IPS DF 6.9 (cell line): ENCODE measurements at places on chromosomes 6 and 20.

GRCh38 chr6:158991017-158991723 lies 8.8 kb downstream of the RSPH3 start:
- H3K27me3 ChIP-seq = no peaks in the 10 kb centered on the region
- no peaks in the 10 kb centered on the region for H3K4me1 ChIP-seq
- H3K4me3 ChIP-seq = no peak overlapping the region
- no peak overlapping the region for H3K27ac ChIP-seq

DNA sequence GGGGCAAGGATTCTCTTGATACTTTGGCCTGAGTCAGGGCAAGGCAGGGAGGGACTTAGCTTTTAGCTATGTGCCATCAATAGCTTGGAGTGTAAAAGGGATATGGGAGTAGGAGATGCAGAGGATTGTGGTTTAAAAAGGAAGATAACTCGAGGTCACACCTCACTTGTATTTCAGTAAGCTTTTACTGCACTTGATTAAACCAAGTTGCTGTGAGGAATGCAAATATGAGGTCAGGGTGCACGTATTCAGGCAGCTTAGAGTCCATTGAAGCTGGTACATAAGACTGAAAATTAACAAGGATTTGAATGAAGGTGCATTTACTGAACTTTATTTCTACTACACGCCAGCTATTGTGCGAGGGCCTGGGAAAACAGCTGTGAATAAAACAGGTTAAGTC lies 32.1 kb downstream of the DSTN start:
- no peaks in the 10 kb centered on the region for H3K36me3 ChIP-seq
- no peak overlapping the region for H3K27ac ChIP-seq
- H3K27me3 ChIP-seq = no peaks in the 10 kb centered on the region
- H3K4me3 ChIP-seq = no peak overlapping the region
- no peak for DNase-seq

DNA sequence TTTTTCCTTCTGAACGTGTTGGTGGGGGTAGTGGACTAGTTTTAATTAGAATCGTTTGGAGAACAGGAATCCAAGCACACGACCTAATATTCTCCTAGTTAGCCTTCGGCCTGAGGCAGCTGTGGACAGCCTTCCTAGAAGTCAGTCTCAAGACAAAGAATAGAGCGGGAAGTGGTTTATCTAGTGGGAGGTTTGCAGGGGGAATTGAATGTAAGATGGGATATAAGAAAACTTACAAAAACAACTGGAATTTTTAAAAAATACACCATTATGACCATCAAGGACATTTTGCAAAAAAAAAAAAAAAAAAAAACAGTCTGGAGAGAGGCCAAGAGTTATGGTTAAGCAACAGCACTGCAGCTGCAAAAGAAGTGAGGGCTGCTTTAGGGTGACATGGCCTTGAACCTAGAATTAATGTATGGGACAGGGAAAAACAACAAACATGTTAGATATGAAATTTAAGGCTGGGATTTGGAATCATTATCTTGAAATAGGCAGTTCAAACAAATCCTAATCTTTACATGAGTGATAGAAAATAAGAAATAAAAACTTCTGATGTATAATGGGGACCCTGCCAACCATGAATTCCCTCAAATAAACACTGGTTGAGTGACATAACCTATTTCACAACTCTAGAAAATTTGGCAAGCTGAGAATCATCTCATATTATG lies 40.2 kb downstream of the PLAGL1 start:
- H3K4me3 ChIP-seq = no peak overlapping the region
- H3K4me1 ChIP-seq = peaks cover 10% of the 10 kb centered on the region
- peaks cover 84% of the 10 kb centered on the region for H3K27me3 ChIP-seq
- no peak overlapping the region for H3K27ac ChIP-seq
- DNase-seq = no peak
- H3K36me3 ChIP-seq = no peaks in the 10 kb centered on the region

GRCh38 chr20:17731233-17731632 lies 31.5 kb downstream of the BANF2 start:
- H3K4me1 ChIP-seq = no peaks in the 10 kb centered on the region
- H3K27me3 ChIP-seq = no peaks in the 10 kb centered on the region
- no peak for DNase-seq
- no peaks in the 10 kb centered on the region for H3K36me3 ChIP-seq
- no peak overlapping the region for H3K4me3 ChIP-seq
- no peak overlapping the region for H3K27ac ChIP-seq

GRCh38 chr6:121940728-121941127 lies 458.7 kb upstream of the HSF2 start:
- no peaks in the 10 kb centered on the region; the same call in 1 of the 2 replicates for H3K36me3 ChIP-seq
- no peaks in the 10 kb centered on the region for H3K4me1 ChIP-seq
- H3K4me3 ChIP-seq = no peak overlapping the region
- H3K27me3 ChIP-seq = no peaks in the 10 kb centered on the region
- no peak for DNase-seq
- no peak overlapping the region for H3K27ac ChIP-seq

GRCh38 chr6:44733126-44733525 lies 345.6 kb downstream of the CDC5L start:
- no peaks in the 10 kb centered on the region for H3K27me3 ChIP-seq
- H3K4me3 ChIP-seq = no peak overlapping the region
- H3K27ac ChIP-seq = no peak overlapping the region
- no peak for DNase-seq

DNA sequence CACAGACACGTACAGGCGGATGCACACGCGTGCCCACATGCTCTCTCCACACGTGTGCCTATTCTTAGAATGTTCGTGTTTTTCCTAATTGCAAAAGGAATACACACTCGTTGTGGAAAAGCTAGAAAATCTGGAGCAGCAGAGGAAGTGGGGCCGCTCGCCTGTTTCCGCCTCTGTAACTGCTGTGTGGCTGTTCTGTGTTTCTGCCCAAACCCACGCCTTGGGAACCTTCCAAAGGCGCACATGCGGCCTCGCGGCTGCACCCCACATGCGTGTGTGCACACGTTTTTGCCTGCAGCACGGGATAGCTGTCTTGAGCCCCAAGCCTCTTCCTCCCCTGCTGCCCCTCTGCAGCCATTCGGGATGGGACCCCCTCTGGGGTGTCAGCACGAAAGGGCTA lies 12.2 kb downstream of the SLC17A9 start:
- DNase-seq = no peak
- H3K4me3 ChIP-seq = no peak overlapping the region

DNA sequence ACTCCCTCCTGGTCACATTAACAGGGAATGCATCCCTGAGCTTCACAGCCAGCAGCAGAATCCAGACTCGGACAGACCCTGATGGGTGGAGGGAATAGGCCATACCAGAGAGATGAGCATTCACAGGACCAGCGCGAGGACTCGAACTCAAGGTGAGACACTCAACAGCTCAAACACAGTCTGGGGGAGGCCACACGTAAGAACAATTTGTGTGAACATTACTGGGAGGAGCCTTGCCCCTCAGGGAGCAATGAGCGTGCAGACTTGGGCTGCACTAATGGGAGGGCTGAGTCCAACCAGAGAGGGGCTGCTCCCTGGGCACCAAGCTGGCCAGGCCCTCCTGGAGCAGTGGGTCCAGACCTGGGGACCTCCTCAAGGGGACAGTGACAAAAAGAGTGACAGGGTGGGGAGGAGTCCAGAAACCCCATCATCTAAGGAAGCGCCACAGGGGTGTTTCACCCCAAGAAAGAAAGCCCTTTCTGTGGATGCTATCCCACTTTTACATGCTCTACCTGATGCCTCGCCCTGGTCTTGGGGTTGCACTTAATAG lies 118.4 kb downstream of the MRPL14 start:
- peaks cover 2% of the 10 kb centered on the region; the same call in 1 of the 2 replicates for H3K36me3 ChIP-seq
- DNase-seq = no peak
- peaks cover 7% of the 10 kb centered on the region for H3K4me1 ChIP-seq
- no peak overlapping the region for H3K27ac ChIP-seq
- H3K4me3 ChIP-seq = no peak overlapping the region

DNA sequence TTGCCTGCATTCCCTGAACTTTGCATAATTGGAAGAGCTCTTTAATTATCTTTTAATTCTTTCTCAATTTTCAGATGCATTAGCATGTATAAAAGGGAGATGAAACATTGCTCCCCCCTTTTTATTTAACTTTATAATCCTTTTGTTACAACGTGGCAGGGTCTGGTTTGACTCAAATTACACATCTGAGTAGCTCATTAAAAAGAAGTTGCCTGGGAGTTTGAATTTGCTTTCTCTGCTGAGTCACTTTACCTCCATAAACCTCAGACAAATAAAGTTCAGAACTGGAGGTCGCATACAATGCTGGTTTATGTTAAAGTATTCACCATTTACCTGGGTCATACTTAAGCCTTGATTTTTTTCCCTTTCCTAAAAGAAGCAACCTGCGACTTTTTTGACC lies 495.2 kb downstream of the PREX1 start:
- no peak overlapping the region for H3K27ac ChIP-seq
- no peaks in the 10 kb centered on the region for H3K4me1 ChIP-seq
- H3K4me3 ChIP-seq = no peak overlapping the region
- H3K36me3 ChIP-seq = no peaks in the 10 kb centered on the region
- no peaks in the 10 kb centered on the region for H3K27me3 ChIP-seq

DNA sequence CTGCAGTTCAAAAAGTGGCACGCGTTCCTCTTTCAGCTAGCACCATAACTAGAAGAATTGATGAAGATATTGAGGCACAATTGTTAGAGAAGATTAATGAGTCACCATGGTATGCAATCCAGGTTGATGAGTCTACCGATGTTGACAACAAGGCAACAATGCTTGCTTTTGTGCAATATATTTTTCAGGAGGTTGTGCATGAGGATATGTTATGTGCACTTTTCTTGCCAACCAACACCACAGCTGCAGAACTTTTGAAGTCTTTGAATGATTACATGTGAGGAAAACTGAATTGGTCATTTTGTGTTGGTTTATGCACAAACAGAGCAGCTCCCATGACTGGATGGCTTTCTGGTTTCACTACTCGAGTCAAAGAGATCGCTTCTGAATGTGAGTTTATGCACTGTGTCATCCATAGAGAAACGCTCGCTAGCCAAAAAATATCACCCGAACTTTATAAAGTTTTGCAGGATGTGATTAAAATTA lies 129.3 kb upstream of the SLC24A3 start:
- H3K4me3 ChIP-seq = no peak overlapping the region
- DNase-seq = no peak
- no peaks in the 10 kb centered on the region for H3K4me1 ChIP-seq
- no peak overlapping the region for H3K27ac ChIP-seq

DNA sequence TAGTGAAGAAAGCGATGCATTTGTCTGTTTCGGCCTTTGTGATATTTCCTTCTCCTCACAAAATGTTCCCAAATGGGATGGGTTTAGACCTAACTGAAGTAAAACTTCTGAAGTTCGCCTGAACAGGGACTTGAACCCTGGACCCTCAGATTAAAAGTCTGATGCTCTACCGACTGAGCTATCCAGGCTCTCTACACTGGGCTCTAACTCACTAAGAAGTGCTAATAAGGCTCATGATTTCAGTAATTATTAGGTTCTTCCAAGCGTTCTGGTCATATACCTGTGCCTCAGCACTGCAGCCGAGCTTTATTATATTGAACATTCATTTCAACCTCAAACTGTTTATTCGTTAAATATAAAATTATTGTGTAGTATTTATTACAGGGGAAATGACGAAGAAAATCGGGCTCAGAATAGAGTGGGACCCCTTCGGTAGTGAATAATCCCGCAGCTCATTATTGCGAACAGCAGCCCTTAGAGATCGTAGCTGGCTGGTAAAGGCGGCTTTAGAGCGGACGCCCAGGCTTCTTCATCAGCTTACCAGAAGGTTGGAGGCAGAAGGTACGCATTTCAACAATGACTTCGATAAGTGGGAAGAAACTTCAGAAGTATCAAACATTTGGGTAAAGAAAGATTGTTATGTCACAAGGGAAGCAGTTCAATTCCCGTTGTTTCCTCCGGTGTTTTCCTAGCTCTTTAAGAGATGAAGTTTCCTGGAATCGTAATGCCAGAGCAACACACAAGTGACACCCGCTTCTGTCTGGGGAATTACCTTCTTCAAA lies 119.0 kb upstream of the ZNF184 start:
- H3K4me3 ChIP-seq = peak overlapping the region; percentile 57
- no peaks in the 10 kb centered on the region for H3K27me3 ChIP-seq
- H3K27ac ChIP-seq = no peak overlapping the region
- H3K4me1 ChIP-seq = no peaks in the 10 kb centered on the region
- DNase-seq = no peak

- no peaks in the 10 kb centered on the region for H3K36me3 ChIP-seq
- DNase-seq = no peak
- H3K27me3 ChIP-seq = no peaks in the 10 kb centered on the region
- H3K4me3 ChIP-seq = no peak overlapping the region
Observed at GRCh38 chr6:38404900-38405556, 234.7 kb downstream of the BTBD9 start.

GRCh38 chr6:136063096-136063495 lies 187.0 kb downstream of the MTFR2 start:
- DNase-seq = no peak
- no peak overlapping the region for H3K4me3 ChIP-seq
- no peaks in the 10 kb centered on the region for H3K36me3 ChIP-seq
- H3K4me1 ChIP-seq = peaks cover 1% of the 10 kb centered on the region; the same call in 1 of the 2 replicates
- no peak overlapping the region for H3K27ac ChIP-seq

DNA sequence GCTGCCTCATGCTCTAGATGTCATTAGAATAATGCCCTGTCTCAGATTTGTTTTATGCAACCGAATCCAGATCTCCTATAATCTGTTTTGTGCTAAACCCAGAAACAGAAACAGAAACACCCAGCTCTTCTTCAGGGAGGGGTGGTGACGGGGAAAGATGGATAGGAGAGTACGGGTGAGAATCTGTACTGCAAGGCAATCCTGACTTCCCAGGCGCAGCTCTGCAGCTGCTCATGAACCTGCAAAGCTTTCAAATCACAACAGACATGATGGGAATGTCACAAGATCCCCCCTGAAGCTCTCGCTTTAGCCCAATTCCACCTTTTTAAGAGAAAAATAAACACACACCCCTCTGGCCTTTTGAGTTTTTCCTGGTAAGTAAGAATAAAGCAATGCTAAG lies 71.5 kb downstream of the PPP1R3G start:
- no peaks in the 10 kb centered on the region for H3K4me1 ChIP-seq
- no peak overlapping the region for H3K27ac ChIP-seq
- DNase-seq = no peak
- H3K27me3 ChIP-seq = no peaks in the 10 kb centered on the region

DNA sequence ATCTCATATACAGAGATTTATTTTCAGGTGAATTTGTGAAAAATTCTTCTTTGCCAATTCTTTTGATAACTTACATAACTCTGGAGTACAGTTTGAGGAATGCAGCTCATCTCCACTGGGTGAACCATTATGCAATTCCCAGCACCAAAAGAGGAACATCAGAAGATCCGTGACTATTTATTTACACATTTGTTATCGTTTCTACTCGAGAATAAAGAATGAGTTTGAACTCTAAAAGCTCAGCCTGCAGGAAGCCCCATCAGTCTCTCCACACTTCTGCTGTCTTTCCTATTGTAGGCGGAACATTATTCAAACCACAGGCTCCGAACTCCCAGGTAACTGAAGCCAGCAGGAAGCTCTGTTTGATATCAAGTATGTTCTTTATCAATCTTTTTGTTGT lies 95.9 kb upstream of the IFNGR1 start:
- DNase-seq = no peak
- H3K36me3 ChIP-seq = no peaks in the 10 kb centered on the region
- no peaks in the 10 kb centered on the region for H3K4me1 ChIP-seq
- no peaks in the 10 kb centered on the region for H3K27me3 ChIP-seq
- no peak overlapping the region for H3K4me3 ChIP-seq

- no peak for DNase-seq
- no peaks in the 10 kb centered on the region for H3K36me3 ChIP-seq
- no peak overlapping the region for H3K27ac ChIP-seq
- H3K4me3 ChIP-seq = no peak overlapping the region
- H3K4me1 ChIP-seq = peaks cover 2% of the 10 kb centered on the region; the same call in 1 of the 2 replicates
Observed at GRCh38 chr6:138240476-138241245, 22.4 kb upstream of the PBOV1 start.
